ENCODE measurements at places on chromosomes 13 and 19.

DNA sequence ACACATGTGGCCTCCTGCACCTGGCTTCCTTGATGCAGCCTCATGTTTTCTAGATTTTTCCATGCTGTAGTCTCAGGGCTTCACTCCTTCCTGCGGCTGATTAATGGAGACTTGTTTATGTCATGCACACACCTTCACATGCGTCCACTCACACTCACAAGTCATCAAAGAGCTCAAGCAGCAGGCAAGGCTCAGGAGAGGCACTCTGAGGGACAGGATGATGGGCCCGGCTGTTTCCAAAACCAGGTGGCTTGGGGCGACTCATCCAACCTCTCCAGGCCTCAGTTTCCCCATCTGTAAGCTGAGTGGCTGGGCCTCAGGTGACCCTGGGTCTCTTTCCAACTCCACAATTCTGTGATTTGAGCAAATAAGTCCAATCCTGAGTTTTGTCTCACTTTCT is 36.9 kb downstream of the RASA3 start:
- DNase-seq, result no peak

- DNase-seq, result no peak
Observed at GRCh38 chr13:102190930-102191329, 210.9 kb downstream of the FGF14 start.

- no peak for DNase-seq
Observed at GRCh38 chr13:42821437-42821836, 40.1 kb downstream of the FAM216B start.

DNA sequence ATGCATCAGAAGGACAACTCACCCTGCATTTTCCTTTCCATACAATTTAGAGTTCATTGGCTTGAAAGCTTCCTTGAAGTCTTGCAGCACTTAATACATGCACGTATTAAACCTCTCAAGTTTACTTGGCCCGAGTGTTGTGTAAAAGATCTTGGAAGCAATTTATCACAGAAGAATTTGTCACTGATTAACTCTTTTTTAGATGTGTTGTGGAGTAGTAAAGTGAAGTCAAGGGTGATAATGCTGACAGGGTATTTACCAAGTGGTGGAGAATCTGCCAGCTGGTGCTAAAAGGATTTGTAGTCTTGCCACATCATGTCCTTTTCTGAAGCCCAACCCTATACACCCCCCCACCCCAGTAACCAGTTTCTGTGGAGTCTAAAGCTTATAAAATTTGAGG is 421.0 kb upstream of the MIR17HG start:
- no peak for DNase-seq

GRCh38 chr13:21849323-21849722 is 178.4 kb downstream of the FGF9 start:
- DNase-seq, result no peak
